ENCODE measurements at places on chromosomes 4 and X.

GRCh38 chr4:7374571-7374970 lies 60.2 kb downstream of the PSAPL1 start:
- no peak for DNase-seq

- no peak for DNase-seq
These were observed 8.8 kb upstream of the CDK16 start for GRCh38 chrX:47209508-47210238.

- no peak for DNase-seq
These were observed 460.3 kb downstream of the ZIC3 start for GRCh38 chrX:138026211-138026610.

DNA sequence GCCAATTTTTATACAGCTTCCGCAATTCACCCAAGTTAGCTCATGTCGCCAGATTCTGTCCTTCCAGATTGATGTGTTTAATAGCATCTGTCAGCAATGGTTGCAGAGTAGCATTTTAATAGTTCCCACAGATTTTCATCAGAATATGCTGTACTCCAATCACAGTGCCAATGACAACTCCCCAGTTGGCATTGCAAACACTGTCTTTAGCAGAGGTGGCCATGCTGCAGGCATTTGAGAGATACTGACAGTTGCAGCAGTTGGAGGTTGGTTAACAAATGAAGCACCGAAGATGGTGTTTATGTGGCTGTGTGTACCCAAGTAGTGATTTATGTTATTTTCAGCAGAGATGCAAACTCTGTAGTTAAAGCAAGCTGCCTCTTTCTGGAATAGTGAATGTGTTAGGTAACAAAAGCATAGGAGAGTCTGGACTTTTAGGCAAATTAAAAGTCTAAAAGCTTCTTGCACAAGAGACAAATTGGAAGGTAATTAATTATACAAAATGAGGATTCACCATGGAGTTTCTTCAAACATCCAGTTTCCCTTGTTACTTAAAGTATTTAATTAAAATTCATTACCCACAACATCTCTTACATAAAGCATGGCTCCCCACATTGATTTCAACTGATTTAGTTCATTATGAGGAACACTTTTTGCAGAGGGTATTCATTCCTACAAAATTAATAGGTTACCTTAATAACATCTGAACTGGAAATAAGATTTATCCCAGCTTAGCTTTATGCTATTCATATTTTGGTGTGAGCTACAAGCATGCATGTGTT lies 65.2 kb downstream of the PARM1 start:
- no peak for DNase-seq

- peak; percentile 73 for DNase-seq
These were observed 83.6 kb downstream of the CHM start for GRCh38 chrX:85963736-85964135.

GRCh38 chrX:8191022-8191421 lies 20.0 kb upstream of the VCX2 start:
- DNase-seq: no peak

- DNase-seq: peak; percentile 7
These were observed 56.7 kb downstream of the NAF1 start for GRCh38 chr4:163109967-163110366.

GRCh38 chr4:38499101-38499500 lies 164.9 kb upstream of the KLF3 start:
- no peak for DNase-seq

DNA sequence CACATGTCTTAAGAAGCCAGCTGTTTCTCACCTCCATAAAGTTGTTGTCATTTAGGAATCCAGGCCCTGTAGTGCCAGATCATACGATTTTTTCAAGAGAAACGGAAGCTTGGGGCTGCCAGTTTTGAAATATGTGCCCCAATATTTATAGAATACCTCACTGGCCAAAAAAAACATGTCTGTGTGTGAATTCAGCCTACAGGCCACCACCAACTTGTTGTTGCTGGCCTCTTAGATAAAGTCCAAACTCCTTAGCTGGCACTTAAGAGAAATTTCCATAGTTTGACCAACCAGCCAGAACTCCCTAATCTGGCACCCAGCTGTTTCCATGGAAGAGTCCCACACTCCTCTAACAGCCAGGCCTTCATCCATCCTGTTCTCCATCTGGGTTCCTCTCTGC lies 74.1 kb downstream of the WDR19 start:
- peak; percentile 46 for DNase-seq

Measured in fibroblast of gingiva (primary cell).